ENCODE measurements at places on chromosomes 6 and 20. TPM values are rescaled to one million over a fixed set of nuclear protein-coding genes. Genes with fewer than 3 reads are reported as not detected.

KCNK17 gene
- total RNA-seq = not detected

ID4 gene
- total RNA-seq = not detected

RAET1L gene
- not detected for total RNA-seq

CST1 gene
- 6.2 TPM for total RNA-seq

SIRPB2 gene
- 3.0 TPM for total RNA-seq

WFDC10B gene
- not detected for total RNA-seq

TMEM200A gene
- 3.0 TPM for total RNA-seq

SLC22A16 gene
- not detected for total RNA-seq

BPIFB1 gene
- total RNA-seq = not detected

WFDC8 gene
- not detected for total RNA-seq

CCN6 gene
- total RNA-seq = not detected

PRDM13 gene
- total RNA-seq = not detected

ATP6V1G2 gene
- total RNA-seq = 0.97 TPM

EFHC1 gene
- 17.9 TPM for total RNA-seq

PEX7 gene
- 8.5 TPM for total RNA-seq

SCUBE3 gene
- 0.30 TPM for total RNA-seq

CTNNBL1 gene
- total RNA-seq = 33.5 TPM

NOTCH4 gene
- 52.3 TPM for total RNA-seq

KIFC1 gene
- total RNA-seq = 30.2 TPM

PSORS1C2 gene
- not detected for total RNA-seq

CLIC1 gene
- 1,138 TPM for total RNA-seq

FOXA2 gene
- not detected for total RNA-seq

BLOC1S5 gene
- 23.7 TPM for total RNA-seq

RAET1G gene
- total RNA-seq = 0.30 TPM

PPP1R16B gene
- 54.9 TPM for total RNA-seq

VWA7 gene
- not detected for total RNA-seq

ADGRF1 gene
- not detected for total RNA-seq

GABRR1 gene
- total RNA-seq = not detected

BPIFA1 gene
- not detected for total RNA-seq

SLC22A3 gene
- total RNA-seq = 0.32 TPM

BPI gene
- total RNA-seq = not detected

MTFR2 gene
- total RNA-seq = 3.6 TPM

TMC2 gene
- not detected for total RNA-seq

HLA-A gene
- 394 TPM for total RNA-seq

ULBP2 gene
- 9.6 TPM for total RNA-seq

XKR7 gene
- not detected for total RNA-seq

LAMA2 gene
- 43.3 TPM for total RNA-seq

BCAS1 gene
- not detected for total RNA-seq

TRIM31 gene
- not detected for total RNA-seq

MCCD1 gene
- not detected for total RNA-seq

IYD gene
- under 0.01 TPM for total RNA-seq

CTAGE9 gene
- total RNA-seq = not detected

PNPLA1 gene
- total RNA-seq = not detected

PMEPA1 gene
- 19.2 TPM for total RNA-seq

TSPO2 gene
- total RNA-seq = not detected

LTA gene
- not detected for total RNA-seq

COL9A3 gene
- total RNA-seq = 0.97 TPM

RIPPLY2 gene
- total RNA-seq = not detected

NKAIN2 gene
- total RNA-seq = not detected

LCA5 gene
- total RNA-seq = 5.8 TPM

PRSS35 gene
- total RNA-seq = not detected

TFAP2C gene
- not detected for total RNA-seq

FOXF2 gene
- total RNA-seq = not detected

C6orf132 gene
- total RNA-seq = not detected

ANKRD6 gene
- total RNA-seq = 4.9 TPM

TCF15 gene
- 0.32 TPM for total RNA-seq

ZNF341 gene
- total RNA-seq = 0.76 TPM

CHRNA4 gene
- not detected for total RNA-seq

OR2H2 gene
- total RNA-seq = not detected
